ENCODE measurements at places on chromosomes 1 and 21.

DNA sequence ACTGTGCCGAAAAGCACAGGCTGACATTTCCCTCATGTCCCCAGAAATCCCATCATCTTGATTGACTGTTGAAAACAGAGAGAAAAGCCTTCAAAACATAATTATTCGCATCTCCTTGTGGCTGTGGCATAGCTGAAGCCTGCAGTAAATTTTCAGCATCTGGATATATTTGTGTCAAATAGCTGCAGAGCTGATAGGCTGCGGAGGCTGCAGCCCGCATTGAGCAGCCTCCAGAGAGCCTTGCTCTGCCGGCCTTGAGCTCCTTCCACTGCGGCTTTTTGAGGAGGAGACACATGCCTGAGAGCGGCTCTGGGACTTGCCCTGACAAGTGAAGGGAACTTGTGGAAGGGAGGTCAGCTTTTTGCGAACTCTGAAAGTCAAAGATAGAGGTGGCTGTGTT lies 144.7 kb downstream of the RYR2 start:
- DNase-seq = no peak

GRCh38 chr1:165717918-165718515 lies 19.7 kb upstream of the ALDH9A1 start:
- peak; percentile 66 for DNase-seq

GRCh38 chr1:24949331-24949881 lies 19.3 kb upstream of the RUNX3 start:
- DNase-seq = no peak

- peak; percentile 76 for DNase-seq
These were observed 3.5 kb upstream of the ARID1A start for GRCh38 chr1:26692211-26692792.

GRCh38 chr1:181038399-181038873 lies 4.7 kb downstream of the MR1 start:
- peak; percentile 79 for DNase-seq

DNA sequence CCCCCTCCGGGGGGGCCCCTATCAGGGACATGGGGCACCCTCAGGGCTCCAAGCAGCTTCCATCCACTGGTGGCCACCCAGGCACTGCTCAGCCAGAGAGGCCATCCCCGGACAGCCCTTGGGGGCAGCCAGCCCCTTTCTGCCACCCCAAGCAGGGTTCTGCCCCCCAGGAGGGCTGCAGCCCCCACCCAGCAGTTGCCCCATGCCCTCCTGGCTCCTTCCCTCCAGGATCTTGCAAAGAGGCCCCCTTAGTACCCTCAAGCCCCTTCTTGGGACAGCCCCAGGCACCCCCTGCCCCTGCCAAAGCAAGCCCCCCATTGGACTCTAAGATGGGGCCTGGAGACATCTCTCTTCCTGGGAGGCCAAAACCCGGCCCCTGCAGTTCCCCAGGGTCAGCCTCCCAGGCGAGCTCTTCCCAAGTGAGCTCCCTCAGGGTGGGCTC lies 34.9 kb downstream of the TRIM11 start:
- no peak for DNase-seq

- DNase-seq = no peak
These were observed 154.4 kb downstream of the PTPRU start for GRCh38 chr1:29390491-29391361.

GRCh38 chr1:92079441-92079840 lies 704 bp upstream of the BTBD8 start:
- no peak for DNase-seq

DNA sequence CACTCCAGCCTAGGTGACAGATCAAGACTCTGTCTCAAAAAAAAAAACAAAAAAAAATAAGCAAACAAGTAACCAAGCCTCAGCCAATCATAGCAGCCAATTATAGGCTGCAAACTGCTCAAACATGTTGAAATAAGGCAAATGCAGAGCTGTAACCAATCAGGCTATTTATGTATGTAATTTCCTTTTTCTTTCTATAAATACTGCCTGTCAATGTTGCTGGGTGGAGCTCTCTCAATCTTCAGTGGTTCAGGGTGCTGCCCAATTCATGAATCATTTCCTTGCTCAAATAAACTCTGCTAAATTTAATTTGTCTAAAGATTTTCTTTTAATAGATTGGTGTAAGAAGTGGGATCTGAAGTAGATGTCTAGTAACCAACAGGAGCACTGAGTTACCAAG lies 11.6 kb upstream of the CD1D start:
- no peak for DNase-seq

GRCh38 chr1:81023187-81023724 lies 777.5 kb upstream of the ADGRL2 start:
- no peak for DNase-seq

DNA sequence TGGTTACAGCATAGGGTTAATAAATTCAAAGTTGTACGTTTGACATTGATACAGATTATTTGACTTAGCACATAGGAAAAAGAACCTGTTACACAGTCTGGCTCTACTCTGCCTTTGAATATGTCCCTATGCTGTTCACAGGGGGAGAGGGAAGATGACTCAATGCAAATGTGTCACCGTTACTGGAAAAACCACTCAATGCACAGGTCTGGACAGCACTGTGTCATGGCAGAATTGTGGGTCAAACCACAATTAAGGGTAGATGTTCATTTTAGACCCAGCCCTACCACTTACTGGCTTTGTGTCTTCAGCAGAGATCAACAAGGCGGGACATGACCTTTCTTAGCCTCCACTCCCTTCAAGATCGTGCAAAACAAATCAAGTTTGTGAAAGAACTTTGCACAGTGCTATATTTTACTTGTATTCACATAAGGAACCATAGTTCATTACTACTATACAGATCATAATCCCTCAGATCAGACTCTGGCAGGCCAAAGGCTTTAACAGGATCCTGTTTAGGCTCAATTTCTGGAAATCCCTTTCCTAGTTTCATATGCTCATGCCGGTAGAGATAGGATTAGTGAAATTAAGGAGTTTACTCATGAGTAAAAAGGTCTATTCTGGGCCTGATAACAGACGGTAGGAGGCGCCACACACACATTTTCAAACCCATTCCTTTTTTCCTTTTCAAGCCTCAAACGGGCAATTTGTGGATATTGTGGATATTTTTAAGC lies 22.1 kb downstream of the EIF2D start:
- peak; percentile 40 for DNase-seq

DNA sequence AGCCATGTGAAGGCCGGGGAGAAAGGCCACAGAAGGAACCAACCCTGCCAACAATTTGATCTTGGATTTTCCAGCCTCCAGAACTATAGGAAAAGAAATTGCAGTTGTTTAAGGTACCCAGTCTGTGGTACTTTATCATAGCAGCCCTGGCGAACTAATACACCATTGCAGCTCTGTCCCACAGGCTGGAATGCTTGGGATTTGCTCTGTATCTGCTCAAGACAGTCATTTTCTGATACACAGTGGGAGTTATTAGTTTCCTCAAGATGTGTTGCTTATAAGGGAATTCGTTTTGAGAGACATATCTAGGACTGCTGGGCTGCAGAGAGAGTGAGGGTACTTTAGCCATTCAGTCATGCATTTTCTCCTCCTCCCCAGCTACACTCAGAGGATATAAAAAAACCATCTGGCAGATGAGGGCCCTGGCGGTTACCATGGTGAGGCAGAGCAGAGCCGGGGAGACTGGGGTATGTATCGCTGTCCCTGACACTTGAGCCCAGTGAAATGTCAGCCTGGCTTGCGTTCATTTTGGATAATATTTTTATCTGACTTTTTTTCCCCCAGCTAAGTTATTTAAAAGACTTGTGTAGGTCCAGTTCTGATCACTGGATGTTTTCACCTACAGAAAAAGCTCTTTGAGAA lies 104.6 kb downstream of the DIRAS3 start:
- DNase-seq = no peak

GRCh38 chr1:203744075-203744972 lies 20.7 kb upstream of the LAX1 start:
- DNase-seq = peak; percentile 38

- DNase-seq = no peak
These were observed 41.1 kb downstream of the SLC35F3 start for GRCh38 chr1:233945573-233945972.

All from GM20000 (cell line).